ENCODE measurements at places on chromosomes 13 and 19.

- no peak for DNase-seq
Measured at GRCh38 chr13:76913898-76914297, 27.7 kb upstream of the KCTD12 start.

GRCh38 chr19:47110521-47111005, 3.0 kb downstream of the ZC3H4 start:
- no peak for DNase-seq

- DNase-seq, result no peak
Measured at GRCh38 chr19:55697069-55697440, 22.0 kb downstream of the EPN1 start.

DNA sequence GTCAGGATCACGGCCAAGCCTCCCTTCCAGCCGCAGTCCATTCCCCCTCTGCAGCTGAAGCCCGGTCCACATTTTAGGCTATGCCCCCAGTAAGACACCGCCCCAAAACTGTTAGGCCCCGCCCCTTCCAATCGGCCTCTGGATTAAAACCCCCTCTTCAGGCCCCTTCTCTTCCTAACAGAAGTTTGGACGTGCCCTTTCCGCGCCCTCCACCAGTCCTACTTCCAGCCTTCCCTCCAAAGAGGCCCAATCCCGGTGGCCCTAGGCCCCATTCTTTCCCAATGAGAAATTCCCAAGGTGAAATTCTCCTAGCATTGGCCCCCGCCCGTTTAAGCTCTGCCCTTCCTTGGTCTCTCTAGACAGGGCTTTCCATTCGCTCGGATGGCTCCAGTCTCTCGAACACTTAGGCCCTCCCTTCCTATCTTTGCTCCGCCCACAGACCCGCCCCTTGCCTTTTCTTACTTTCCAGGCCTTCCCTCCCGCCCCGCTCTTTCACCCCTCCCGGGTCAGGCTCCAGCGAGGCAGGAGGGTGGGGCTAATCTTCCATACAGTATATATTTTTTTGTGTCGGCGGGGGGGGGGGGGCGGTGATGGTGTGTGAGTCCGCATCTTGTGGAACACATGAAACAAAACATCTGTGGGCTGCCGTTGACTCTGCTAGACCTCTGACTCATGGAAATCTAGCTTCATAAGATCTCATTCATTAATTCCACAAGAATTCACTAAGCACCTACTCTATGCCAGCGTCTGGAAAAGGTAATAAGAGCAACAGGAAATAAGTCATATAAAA, 13.6 kb downstream of the LTBP4 start:
- no peak for DNase-seq

GRCh38 chr13:75585153-75585552, 35.6 kb downstream of the UCHL3 start:
- DNase-seq, result no peak

Measured in thoracic aorta (tissue), 2 donors.